ENCODE measurements at places on chromosomes 12 and 14.

GRCh38 chr14:56059054-56059453 is 59.2 kb upstream of the PELI2 start:
- DNase-seq, result no peak

- no peak for DNase-seq
Measured at GRCh38 chr14:50489851-50490250, 42.5 kb downstream of the MAP4K5 start.

DNA sequence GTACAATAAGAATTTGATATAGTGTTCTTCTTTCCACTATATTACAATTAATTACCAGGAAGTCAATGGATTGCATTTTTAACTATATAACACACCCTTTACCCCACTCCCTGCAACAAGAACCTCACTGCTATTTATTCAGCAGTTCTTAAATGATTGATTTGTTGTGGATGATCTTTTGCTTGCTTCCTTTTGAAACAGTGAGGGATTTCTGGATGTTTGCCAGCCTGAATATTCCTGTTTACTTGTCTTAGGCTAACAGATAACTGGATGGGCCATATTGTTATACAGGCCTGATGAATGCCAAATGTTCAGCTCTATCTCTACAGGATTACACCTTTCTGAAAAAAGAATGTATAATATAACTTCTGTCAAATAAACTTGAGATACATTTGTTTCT is 497.6 kb downstream of the APAF1 start:
- DNase-seq, result no peak

- no peak for DNase-seq
Measured at GRCh38 chr12:125064492-125064891, 743 bp upstream of the AACS start.

GRCh38 chr14:34322940-34323418 is 139.1 kb downstream of the SPTSSA start:
- DNase-seq, result peak; percentile 25

All from activated CD4-positive, CD25-positive, alpha-beta regulatory T cell (primary cell).